ENCODE measurements at places on chromosomes 7 and 10.
A peak's percentile ranks its signal among the peaks of the same experiment; 100 is the strongest.

DNA sequence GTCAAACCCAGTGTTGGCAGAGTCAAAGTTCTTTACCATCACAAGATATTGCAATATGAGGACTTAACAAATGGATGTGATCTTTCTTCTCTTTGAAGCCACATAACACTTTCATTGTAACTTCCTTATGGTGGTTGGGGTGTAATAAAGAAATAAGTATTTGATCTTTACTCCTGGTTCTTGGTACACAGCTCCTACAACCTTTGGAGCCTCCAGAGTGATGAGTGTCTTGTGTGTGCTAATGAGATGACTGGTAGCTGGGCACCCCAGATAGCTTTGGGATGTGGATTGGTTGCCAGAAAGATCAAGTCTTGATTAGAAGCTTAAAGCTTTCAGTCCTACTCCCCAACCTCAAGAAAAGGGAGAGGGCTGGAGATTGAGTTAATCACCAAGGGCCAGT lies 31.1 kb upstream of the YAE1 start:
- no peak for DNase-seq

- DNase-seq, result no peak
Measured at GRCh38 chr10:131930150-131930549, 29.3 kb downstream of the PPP2R2D start.

DNA sequence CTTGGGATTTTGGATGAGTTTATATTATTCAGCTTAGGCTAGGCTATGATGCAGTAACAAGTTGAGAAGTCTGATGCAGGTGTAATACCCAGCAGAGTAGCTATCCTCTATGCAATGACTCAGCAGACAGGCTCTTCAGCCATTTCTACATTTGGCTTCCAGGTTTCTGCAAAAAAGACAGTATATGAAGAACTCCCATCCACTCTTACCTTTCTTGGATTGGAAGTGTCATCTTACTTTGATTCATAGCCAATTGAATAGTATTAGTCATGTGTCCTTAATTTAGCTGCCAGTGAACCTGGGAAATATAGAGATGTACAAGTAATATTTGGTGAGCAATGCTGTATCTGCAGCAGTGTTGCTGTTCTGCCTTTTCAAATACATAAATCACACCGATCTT lies 127.8 kb upstream of the NPSR1 start:
- no peak for DNase-seq

- no peak for DNase-seq
Measured at GRCh38 chr10:5396556-5397300, 7.9 kb downstream of the TUBAL3 start.

DNA sequence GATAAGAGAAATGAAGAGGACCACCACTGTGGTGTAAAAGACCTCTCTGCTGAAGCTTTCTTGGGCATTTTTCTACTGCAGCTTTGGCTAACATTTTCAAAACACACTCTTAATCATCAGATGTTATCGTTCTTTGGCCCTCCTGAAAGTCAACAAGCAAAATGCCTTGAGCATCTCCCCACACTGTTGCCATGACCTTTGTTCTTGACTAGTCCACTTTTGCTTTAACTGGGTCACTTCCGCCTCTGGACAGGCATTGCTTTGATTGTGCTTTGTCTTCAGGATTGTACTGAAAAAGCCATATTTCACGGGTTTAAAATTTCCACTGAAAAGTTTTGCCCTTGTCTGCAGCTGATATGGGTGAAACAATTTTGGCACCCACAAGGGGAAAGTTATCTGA lies 107.8 kb upstream of the CXCL12 start:
- DNase-seq, result no peak

GRCh38 chr7:75866489-75867389 lies 12.1 kb upstream of the RHBDD2 start:
- peak; percentile 58 for DNase-seq

DNA sequence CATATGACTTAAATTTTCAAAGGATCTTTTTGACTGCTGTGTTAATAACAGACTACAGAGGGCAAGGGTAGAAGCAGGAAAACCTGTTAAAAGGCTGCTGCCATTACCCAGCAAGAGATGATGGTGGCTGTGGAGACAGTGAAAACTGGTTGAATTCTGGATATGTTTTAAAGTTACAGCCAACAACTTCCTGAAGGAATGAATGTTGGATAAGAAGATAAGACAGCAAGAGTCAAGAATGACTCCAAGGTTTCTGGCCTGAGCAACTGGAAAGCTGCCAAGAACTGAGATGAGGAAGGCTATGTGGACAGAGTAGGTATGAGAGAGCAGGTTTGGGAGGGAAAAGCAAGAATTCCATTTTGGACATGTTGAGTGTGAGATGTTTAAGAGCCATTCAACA lies 19.1 kb downstream of the CNOT4 start:
- DNase-seq, result no peak

DNA sequence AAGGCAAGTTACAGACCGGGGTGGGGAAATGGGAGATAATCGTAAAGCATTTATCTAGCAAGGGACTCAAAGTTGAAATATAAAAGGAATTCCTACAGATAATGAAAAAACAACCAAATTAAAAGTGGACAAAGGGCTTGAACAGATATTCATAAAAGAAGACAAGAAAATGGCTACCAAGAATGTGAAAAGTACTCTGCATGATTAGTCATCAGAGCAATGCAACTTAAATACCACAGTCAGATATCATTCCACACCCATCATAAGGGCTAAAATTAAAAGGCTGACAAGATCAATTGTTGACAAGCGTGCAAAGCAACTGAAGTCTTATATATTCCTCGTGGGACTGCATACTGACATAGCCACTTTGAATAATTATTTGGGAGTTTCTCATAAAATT lies 124.6 kb upstream of the RSU1 start:
- DNase-seq, result no peak

- DNase-seq, result no peak
Measured at GRCh38 chr10:95536017-95536416, 25.2 kb downstream of the SORBS1 start.

- DNase-seq, result no peak
Measured at GRCh38 chr10:124686707-124687376, 57.3 kb downstream of the FAM53B start.

DNA sequence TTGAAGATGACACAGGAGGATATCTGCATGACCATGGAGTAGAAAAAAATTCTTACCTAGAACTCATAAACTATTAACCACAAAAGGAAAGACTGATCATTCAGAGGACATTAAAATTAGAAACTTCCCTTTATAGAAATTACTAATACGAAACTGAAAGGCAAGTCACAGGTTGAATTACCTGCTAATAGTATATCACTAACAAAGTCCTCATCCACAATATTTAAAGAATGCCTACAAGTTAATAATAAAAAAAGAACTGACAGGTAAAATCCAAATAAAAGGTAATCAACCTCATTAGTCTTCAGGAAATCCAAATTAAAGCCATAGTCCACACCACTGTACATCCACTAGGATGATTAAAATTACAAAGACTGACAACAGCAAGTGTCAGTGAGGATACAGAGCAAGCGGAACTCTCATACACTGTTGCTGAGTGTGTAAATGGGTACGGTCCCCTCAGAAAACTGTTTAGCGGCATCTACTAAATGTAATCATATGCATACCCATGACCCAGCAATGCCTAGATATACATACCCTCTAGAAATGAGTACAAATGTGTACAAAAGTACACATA lies 71.2 kb downstream of the ARHGAP21 start:
- no peak for DNase-seq

- DNase-seq, result no peak
Measured at GRCh38 chr10:132951926-132952325, 9.6 kb upstream of the CFAP46 start.

GRCh38 chr7:34187798-34188307 lies 282.5 kb downstream of the BMPER start:
- DNase-seq, result no peak

GRCh38 chr7:83365746-83366145 lies 203.1 kb upstream of the PCLO start:
- no peak for DNase-seq

GRCh38 chr7:116796471-116796870 lies 65.9 kb upstream of the CAPZA2 start:
- no peak for DNase-seq

DNA sequence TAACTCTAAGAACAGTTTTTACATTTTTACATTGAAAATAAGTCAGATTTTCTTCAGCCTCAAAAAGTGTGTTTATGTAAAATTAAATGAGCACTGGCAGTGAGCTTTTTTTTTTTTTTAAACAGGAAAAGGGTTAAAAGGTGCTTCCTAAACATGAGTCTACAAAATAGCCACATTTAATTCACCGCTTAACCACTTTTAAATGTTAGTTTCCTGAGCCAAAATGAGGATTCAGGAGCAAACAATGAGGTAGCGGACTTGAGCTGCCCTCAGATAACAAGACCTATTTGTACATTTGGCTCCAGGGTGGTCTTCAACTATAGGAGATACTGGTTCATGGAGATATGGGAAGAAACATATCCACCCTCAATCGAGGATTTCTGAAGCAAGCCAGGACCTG lies 22.8 kb downstream of the AKR1C3 start:
- no peak for DNase-seq

- no peak for DNase-seq
Measured at GRCh38 chr10:14191871-14192270, 138.9 kb downstream of the FRMD4A start.

DNA sequence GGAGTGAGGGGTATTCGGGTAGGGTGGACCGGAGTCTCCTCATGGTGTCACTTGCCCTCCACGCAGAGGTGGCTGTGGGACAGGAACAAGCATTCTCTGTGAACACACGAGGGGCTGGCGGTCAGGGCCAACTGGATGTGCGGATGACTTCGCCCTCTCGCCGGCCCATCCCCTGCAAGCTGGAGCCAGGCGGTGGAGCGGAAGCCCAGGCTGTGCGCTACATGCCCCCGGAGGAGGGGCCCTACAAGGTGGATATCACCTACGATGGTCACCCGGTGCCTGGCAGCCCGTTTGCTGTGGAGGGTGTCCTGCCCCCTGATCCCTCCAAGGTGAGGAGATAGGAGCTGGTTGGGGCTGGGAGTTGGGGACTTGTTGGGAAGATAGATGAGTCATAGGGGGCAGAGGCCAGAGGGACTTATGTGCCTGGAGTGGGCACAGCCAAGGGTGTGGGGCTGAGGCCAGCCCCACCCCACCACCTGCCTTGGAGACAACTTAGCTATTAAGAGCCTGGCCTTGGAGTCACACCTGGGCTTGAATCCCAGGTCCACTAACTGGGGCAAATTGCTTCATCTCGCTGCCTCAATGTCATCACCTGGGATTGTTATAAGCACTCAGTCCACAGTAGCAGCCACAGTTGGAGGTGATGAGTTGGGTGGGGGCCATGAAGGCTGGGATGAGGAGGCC lies 13.9 kb downstream of the FLNC start:
- DNase-seq, result no peak

- no peak for DNase-seq
Measured at GRCh38 chr7:124411796-124412195, 353.8 kb downstream of the GPR37 start.

- DNase-seq, result peak; percentile 23
Measured at GRCh38 chr10:115093776-115094408, 727 bp downstream of the ATRNL1 start.

GRCh38 chr7:143003393-143004051 lies 23.4 kb downstream of the OR9A2 start:
- DNase-seq, result peak; percentile 35

DNA sequence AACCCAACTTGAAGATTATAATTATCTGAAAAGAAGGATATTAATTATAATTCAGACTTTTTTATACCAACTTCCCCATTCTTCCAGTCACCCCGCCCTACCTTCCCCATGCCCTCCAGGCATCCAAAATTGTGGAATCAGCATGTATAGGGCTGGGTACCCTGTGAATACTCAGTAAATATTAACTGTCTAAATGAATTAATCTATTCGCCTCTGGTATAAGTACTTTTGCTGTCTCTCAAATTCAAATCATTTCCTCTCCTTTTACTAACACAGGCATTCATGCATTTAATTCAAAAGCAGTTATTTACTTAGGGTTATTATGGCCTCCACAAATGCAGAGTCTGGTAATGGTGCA lies 26.5 kb upstream of the GOT1 start:
- no peak for DNase-seq

GRCh38 chr7:155395176-155395797 lies 62.6 kb upstream of the EN2 start:
- DNase-seq, result no peak

DNA sequence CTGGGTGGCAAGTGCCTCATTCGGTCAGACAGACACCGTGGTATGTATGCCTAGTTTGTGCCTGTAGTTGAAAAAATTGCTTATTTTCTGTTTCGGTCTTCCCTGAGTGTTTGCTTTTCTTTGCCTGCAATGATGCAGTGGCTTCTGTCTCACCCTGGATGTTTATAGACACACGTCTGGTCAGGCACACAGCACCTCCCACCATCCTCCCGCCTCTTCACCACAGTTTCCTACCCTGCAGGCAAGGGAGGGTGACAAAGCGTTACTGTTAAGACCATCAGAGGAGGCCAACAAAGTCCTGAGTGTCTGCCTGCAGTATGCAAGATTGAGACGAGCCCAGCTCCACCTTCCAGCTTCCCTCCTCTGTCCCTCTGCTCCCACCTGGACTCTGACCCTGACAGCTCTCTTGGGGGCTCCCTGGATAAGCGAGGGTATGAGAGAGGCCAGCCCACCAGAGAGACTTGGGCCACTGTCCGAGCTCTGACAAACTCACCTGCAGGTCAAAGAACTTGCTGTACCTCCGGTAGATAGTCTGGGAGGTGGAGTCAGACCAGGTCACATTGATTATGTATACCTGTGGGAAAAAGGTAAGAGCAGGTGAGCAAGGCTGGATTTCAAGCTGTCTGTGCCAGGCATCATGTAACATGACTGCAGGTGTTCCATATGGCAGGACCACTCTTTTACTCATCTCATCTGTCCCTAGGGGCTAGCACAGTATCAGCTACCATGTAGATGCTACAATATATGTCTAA lies 54.4 kb downstream of the SH3PXD2A start:
- DNase-seq, result peak; percentile 42

- peak; percentile 30 for DNase-seq
Measured at GRCh38 chr10:26217396-26218086, 967 bp downstream of the GAD2 start.

DNA sequence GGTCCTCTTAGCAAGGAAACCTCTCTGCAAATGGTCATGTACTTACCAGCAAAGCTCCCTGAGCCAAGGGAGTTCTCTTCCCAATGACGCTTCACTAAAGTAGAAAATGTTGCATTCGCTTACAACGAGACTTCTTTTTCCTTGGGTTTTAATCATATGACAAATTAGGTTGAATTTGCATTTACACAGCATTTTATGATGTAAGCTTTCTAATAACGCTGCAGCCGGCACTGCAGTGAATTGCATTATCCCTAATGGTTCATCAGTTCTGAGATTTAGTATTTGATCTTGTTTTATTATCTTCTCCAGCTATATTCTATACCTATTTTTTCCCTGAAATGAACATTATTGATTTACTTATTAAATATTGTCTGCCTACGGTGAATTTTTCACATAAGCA lies 339.3 kb upstream of the PFKP start:
- DNase-seq, result no peak

GRCh38 chr10:26939290-26939961 lies 78.7 kb upstream of the ABI1 start:
- DNase-seq, result no peak

DNA sequence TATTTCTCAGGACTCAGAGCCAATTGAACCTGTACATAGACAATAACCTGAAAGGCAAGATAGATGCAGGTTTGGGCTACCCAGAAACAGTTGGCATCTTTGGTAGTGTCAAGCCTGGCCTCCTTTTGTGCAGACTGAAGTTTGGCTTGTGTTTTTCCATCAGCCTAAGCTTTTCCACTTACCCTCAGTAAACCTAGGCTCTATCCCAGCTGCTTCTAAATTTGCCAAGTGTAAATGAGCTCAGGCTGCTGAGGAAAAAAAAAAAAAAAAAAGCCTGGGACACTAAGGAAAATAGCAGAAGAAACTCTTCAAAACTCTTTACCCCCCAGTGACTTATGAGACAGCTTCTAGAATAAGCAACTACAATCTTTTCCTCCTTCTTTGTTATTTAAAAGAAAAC lies 316.3 kb upstream of the SORCS1 start:
- DNase-seq, result no peak

- no peak for DNase-seq
Measured at GRCh38 chr7:116432527-116432916, 67.0 kb upstream of the CAV2 start.

Measured in stimulated activated CD4-positive, alpha-beta T cell treated with anti-CD3 and anti-CD28 coated beads, Interleukin-15, amount 100 ng/mL, for 24 hours (primary cell).